ENCODE measurements at places on chromosomes 16 and 17.

- no peak for DNase-seq
Measured at GRCh38 chr17:2634361-2634960, 41.0 kb downstream of the PAFAH1B1 start.

DNA sequence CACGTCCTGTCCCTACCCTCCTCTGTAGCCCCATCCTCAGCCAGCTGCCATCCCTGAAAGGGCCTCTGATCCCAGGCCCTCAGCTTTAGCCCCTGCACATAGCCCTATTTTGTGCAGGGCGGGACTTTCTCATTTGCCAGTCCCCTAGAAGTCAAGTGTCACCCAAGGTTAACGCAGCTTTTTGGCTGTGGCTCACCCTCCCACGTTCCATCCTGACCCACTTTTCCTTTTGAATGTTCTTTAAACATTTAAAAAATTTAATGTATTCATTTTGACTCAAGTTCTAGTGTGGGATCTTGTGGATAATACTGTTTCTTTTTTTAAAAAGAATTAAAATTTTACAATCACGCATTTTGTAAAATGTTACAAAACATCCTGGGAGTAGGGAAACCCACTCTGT is 62.2 kb upstream of the LGALS9 start:
- no peak for DNase-seq

DNA sequence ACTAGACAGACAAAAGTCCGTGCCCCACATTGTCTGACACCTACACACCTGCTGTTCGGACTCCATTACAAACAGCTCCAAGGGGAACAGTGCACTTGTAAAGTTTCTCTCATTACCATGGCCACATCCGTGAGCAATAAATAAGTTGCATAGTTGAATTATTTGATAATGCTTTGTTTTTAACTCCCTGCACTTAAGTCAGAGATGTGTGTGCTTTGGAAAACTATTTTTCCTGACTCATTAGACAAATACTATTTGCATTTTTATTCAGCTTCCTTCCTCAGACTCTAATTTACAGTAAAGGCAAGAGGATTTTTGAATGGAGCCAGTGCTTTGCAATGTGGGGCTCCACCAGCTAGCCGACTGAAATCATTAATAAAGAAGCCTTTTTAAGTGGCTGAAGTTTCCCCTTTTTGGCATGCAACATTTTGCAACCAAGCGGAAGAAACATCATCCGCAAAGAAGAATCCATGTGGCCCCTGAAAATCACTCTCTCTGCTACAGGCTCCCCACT is 6.5 kb upstream of the CCL2 start:
- no peak for DNase-seq

DNA sequence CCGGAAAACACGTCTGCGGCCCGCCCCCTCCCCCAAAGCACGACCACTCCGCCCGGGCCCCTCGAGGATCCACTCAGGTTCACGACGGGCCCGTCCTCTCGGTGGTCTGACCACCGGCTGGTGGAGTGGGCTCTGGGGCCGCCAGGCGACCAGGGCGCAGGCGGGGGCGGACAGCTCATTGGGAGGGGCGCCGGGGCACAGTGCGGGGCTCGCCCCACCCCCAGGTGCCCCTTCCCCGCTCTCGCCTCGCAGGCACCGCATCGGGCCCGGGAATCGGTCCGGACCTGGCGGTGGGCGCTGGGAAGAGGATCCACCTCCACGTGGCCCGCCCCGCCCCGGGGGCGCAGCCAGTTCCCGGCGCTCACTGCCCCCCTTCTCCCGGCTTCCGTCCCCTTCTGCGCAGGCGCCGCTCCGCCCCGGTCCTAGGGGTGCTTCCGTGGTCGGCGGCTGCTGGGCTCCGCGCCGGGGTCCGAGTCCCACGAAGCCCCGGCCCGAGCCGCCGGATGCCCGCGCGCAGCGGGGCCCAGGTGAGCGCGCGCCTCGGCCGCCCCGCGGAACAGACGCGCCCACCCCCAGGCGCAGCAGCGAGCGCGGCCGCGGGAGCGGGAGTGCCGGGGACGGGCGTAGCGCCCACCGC is at the start of gene MPG:
TSS of gene MPG (plus strand) at position 419 of the 637 bp plus-strand sequence. CDS start at position 504, 85 bp downstream.
- peak; percentile 14 for DNase-seq

- DNase-seq = no peak
Measured at GRCh38 chr17:77076124-77076830, 64.5 kb upstream of the SEC14L1 start.

DNA sequence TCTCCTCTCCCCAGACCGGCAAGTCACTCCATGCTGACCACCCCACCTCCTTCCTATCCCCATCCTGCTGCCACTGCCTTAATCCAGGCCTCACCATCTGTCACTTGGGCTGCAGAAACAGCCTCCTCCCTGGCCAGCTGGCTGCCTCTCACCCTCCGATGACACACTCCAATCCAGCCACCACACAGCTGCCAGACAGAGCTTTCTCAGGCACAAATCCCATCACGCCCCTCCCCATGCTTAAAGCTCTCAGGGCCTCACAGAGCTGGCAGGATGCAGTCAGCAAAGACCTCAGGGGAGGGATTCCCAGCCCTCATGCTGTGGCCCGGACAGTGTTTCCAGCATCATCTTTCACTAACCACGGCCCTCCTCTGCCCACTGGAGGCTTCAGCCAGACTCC is 13.7 kb downstream of the CAMKK1 start:
- peak; percentile 92 for DNase-seq

DNA sequence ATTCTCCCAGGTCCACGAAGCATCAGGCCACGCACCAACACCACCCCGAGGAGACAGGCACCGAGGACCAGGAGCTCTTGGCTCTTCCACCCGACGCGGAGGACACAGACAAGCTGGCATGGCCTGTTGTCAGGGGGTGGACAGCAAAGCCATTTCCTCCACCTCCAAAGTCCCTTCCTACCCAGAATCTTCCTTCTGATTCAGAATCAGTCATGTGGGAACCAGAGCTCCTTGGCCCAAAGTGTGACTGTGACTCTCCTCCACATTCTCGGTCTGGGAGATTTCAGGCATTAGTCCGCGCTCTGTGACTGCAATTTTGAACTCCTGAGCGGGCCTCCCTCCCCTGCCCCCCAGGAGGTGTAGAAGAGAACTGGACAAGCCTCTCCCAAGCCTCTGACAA is 9.2 kb downstream of the DNAH17 start:
- no peak for DNase-seq

GRCh38 chr17:17811381-17812210 is 25.2 kb downstream of the SREBF1 start:
- DNase-seq = no peak

GRCh38 chr16:69301861-69302260 is 9.3 kb upstream of the VPS4A start:
- no peak for DNase-seq

DNA sequence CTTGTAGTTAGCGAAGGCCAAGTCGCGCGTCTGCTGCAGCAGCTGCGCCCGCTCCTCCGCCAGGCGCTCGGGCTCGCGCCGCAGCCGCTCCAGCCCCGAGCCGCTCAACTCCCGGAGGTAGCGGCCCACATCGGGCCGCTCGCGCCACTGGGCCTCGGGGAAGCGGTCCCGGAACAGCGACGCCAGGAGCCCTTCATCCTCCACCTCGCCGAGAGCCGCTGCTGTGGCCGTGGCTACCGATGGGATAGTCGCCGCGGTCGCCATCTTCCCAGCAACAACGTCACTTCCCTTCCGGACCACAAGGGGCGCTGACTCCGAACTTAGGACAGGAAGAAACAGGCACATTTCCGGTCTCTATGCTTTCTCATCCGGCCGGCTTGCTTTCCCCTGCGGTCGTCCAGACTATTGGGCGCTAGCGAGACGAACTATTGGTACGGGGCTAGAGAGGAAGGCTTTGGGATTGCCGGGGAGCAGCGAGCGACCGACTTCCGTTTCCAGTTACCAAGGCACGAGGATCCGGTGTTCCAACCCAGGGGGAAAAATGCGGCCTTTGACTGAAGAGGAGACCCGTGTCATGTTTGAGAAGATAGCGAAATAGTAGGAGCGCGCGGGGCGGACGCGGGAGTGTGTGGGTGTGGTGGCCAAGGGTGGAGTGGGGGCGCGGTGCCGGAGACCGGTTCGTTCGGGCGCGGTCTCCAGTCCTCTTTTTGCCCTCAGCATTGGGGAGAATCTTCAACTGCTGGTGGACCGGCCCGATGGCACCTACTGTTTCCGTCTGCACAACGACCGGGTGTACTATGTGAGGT is at the start of the genes COG8 and NIP7:
TSS of gene COG8 (minus strand) at position 276 of the 806 bp plus-strand sequence. CDS start at position 264, 12 bp downstream.
TSS of gene NIP7 (plus strand) at position 484 of the 806 bp plus-strand sequence. CDS start at position 542, 58 bp downstream.
- peak; percentile 96 for DNase-seq

DNA sequence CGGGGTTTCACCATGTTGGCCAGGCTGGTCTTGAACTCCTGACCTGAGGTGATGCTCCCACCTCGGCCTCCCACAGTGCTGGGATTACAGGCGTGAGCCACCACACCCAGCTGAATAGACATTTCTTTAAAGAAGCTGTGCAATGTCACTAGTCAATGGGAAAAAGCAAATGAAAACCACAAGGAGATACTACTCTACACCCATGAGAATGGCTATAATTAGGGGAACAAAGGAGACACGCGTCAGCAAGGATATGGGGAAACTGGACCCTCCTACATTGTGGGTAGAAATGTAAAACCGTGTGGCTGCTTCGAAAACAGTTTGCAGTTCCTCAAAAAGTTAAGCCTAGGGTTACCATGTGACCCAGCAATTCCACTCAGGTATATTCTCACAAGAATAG is 103.4 kb downstream of the VPS53 start:
- no peak for DNase-seq

DNA sequence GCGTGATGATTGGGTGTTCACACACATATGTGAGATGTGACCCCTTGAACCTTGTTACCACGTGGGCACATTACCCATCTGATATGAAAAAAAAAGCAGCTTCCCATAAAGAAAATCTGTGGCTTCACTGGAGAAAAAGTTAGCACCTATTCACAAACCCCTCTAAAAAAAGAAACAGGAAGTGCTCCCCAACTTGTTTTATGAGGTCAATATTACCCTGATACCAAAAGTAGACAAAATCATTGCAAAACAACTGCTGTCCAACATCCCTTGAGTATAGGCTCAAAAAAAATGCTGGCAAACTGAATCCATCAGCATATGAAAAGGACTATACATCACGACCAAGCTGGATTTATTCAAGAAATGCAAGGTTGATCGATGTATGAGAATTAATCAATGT is 99.7 kb upstream of the RBL2 start:
- DNase-seq = no peak

GRCh38 chr17:50919321-50920040 is 53.3 kb upstream of the TOB1 start:
- peak; percentile 90 for DNase-seq

DNA sequence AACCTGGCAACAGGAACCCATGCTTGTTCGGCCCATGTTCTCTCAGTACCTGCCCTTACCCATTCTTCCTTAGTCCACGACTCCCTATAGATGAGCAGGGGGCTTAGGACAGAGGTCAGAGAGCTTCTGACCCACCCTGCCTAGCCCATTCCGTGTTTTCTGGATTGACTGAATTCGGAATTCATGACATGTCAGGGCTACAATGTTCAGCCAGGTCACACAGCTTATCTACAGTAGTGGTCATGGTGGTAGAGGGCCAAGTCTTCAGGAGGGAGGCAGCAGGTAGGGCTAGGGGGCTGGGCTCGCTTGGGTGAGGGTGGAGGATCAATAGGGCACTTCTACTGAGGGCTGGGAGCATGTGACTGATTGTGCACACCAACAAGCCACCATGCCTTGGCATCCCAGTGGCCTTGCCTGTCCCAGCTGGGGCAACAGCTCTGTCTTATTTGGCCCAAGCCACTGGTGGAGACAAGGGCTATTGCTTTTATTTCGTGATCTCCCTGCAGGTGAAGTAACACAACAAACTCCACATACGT is 3.1 kb downstream of the HEXIM2 start:
- no peak for DNase-seq

DNA sequence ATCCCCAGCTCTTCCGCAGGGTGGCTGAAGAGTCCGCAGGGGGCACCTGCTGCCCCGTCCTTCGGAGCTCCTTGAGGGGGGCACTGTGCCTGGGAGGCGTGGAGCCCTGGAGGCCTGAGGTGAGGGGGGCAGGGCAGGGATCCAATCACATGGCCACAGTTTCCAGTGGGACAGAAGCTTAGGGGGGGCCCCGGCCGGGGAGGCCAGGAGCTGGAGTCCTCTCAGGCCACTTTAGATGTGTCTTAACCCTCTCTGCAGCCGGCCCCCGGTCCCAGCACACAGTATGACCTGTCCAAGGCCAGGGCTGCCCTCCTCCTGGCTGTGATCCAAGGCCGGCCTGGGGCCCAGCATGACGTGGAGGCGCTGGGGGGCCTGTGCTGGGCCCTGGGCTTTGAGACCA is 10.8 kb downstream of the ZNF213 start:
- DNase-seq = no peak

DNA sequence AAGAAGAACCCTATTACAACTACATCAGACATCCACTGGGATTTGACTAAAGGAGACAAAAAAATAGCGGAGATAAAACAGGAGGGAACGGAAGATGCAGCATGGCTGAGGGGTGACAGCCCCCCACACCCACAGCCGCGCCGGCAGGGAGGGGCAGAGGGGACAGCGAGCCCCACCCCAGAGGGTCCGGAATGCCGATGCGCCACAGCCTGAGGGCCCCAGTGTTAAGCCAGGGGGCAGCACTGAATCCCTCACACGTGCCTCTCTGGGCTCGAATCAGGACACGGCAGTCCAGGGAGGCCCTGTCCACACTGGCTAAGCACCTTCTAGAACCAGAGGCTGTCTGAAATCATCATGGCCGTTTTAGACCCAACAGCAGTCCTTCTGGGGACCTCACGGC is 18.8 kb downstream of the MAP1LC3B start:
- no peak for DNase-seq

GRCh38 chr17:65409381-65409780 is 152.1 kb downstream of the AXIN2 start:
- DNase-seq = no peak

- no peak for DNase-seq
Measured at GRCh38 chr17:45961206-45961605, 37.8 kb upstream of the STH start.

DNA sequence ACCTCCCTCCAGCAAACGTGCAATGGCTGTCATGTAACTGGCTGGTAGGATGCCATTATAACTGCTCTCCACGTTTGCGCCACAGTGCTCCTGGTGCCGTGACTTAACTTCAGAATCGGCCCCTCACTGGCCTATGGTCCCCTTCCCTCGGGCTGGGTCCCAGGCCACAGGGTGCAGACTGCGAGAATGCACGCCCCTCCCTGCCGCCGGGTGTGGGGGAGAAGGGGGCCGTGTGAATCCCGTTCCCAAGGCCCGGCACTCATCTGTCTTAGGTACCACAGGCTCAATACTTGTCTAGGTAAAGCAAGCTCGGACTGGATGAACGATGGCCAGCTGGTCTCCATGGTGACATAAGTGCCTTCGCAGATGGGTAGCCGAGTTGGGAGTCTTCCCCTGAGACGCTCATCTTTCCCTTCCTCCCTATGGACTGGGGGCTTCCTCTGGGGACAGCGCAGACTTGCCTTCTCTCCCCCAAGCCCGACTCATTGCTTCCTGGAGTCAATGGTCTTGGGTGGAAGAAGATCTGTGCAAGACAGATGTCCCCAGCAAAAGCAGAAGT is 37.8 kb downstream of the TIMM22 start:
- DNase-seq = no peak

DNA sequence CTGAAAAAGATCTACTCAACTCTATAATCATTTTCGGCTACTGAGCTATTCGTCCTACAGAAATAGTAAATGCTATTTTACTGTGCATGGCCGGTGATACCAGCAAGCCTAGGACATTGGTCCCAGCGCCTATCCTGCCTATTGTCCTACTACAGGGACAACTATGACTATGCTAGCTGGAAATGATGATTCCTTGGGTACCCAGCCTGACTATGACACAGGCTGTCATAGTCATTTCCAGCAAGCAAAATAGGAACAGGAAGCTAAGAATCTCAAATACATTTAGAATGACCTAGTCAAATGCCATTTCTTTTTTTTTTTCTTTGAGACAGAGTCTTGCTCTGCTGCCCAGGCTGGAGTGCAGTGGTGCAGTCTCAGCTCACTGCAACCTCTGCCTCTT is 33.7 kb upstream of the HSBP1 start:
- no peak for DNase-seq

GRCh38 chr16:11557801-11558200 is 28.9 kb downstream of the LITAF start:
- no peak for DNase-seq

All from NCI-H1694 treated with DMSO at 0.1 percent for 48 hours (cell line).